NCI-H2081 treated with DMSO at 0.1 percent for 48 hours (cell line): ENCODE measurements at places on chromosomes 1 and 21.
A peak's percentile ranks its signal among the peaks of the same experiment; 100 is the strongest.

GRCh38 chr1:183840140-183840539 is 35.2 kb downstream of the RGL1 start:
- DNase-seq = no peak

- DNase-seq = no peak
Measured at GRCh38 chr21:21132390-21132789, 134.2 kb downstream of the NCAM2 start.

DNA sequence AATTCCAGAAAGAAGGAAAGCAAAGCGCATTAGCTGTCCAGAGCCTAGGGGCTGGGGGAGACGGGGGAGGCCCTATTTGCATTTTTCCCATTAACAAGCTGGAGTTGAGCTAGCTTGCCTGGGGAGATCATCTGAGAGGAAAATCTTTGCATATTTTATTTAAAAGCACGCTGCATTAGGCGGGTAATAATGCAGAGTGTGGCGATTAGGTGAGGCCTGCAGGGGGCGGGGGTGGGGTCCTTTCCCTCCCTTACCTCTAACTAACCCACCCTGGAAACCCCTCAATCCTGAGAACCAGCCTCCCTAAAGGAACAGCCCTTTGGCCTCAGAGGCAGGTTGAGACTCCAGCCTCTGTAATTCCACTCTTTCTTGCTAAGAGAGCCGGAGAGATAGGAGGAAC is 16.2 kb downstream of the C1orf216 start:
- DNase-seq = no peak

GRCh38 chr1:195948123-195948895 is 659.9 kb downstream of the KCNT2 start:
- DNase-seq = no peak

- no peak for DNase-seq
Measured at GRCh38 chr1:118209648-118210047, 24.6 kb upstream of the SPAG17 start.

DNA sequence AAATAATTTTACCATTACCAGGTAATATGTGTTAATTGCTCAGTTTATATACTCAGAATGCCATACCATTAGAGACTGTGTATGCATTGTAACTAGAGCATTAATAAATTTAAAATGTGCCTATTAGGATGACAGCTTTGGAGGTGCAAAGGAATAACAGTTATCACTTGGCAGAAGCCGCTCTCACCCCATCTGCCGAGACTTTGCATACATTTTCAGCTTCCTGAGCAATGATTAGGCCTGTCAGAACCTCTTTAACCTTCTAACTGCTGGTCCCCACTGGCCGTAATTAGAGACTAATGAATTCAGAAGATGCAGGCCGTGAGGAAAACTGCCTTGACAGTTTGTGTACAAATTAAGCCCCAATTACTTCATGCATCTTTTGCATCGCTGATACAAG is 158.0 kb upstream of the PROX1 start:
- DNase-seq = no peak

GRCh38 chr1:150118716-150119115 is 31.0 kb upstream of the PLEKHO1 start:
- no peak for DNase-seq

- DNase-seq = peak; percentile 50
Measured at GRCh38 chr21:35294231-35294898, 245.3 kb upstream of the RUNX1 start.

DNA sequence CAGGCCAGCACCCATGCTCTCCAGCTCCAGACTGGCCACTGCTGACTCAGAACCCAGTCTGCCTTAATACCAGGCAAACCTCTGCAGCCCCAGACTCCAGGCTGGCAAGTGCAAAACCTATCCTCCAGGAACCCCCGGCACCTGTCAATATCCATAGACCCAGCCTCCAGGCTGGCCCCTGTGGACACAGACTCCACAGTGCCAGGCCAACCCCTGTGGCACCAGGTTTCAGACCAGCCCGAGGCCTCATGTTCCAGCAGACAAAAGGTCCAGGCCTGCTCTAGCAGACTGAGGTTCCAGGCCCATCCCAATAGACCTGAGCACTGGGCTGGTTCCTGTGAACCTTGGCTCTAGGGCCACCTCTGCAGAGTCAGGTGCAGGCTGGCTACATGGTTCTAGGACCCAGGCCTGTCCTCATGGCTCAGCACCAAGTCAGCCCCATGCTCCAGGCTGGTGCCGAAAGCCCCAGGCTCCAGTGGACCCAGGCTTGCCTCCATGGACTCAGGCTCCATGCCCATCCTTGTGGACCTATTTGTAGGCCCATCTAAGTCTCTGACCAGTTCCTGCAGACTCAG is 118.2 kb downstream of the WDR3 start:
- no peak for DNase-seq

- DNase-seq = peak; percentile 17
Measured at GRCh38 chr1:51622455-51622913, 5.6 kb downstream of the OSBPL9 start.

DNA sequence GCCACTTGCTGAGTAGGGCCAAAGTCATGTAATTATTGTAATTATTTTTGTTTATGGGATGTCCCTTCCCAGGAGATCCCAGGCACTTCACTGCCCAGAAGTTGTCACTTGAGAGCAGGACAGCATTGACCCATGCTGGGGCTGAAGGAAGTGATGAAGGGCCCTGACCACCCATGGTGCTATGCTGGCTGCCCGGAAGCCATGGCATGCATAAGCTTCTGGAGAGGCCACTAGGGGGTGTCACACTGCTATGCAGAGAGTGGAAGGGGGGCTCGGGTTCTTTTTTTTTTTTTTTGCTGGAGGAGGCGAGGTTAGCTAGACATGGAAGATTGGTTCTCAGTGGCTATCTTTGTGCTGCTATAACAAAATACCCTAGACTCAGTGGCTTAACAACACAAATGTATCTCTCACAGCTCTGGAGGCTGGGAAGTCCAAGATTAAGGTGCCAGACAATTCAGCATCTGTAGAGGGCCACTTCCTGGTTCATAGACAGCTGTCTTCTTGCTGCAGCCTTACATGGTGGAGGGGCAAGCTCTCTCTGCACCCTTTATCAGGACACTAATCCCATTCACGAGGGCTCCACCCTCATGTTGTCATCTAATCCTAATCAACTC is 84.9 kb downstream of the CNIH3 start:
- no peak for DNase-seq

DNA sequence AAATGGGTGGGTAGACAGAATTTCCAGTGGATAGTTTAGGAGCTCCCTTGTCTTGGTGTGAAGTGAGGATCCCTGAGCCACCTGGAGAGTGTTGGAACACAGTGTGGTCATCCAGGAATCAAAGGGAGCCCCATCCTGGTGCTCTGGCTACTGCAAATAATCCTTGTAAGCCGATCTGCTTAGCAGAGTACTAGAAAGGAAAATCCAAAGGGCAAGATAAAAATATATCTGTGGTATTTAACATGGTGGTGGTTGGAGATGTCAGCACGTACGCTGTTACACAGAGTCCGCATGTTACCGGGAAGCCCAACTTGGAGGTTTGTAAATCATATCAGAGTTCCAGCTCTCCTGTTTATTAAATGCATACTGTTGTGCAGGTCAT is 39.0 kb downstream of the VANGL1 start:
- no peak for DNase-seq

GRCh38 chr1:68231627-68232288 is 565 bp downstream of the WLS start:
- DNase-seq = peak; percentile 54

DNA sequence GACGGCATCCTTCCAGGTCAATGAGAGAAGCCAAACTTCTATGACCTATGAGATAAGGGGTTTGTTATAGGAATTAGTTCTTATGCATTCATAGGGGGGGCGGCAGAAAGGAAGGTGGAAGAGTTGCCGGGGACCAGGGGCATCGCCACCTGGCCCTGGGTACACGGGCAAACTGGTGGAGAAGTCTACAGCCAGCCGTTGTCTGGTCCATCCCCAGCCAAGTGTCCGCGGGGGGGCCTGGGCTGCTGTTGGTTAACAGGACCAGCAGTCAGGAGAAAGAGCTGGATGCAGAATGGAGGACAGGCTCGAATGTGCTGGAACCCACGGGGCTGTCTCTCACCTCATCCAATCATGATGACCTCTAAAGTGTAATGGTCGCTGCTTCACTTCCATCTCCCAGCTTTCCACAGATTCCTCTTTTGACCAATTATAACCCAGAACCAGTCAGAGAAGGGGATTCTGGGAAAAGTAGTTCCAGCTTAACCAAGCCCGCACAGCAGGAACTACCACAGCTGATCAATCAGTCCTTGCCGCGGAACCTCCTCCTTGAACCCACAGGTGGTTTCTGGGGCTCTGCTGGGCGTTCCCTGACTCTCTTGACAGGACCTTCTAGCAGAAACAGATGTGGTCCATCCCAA is 17.8 kb downstream of the TMEM51 start:
- no peak for DNase-seq

DNA sequence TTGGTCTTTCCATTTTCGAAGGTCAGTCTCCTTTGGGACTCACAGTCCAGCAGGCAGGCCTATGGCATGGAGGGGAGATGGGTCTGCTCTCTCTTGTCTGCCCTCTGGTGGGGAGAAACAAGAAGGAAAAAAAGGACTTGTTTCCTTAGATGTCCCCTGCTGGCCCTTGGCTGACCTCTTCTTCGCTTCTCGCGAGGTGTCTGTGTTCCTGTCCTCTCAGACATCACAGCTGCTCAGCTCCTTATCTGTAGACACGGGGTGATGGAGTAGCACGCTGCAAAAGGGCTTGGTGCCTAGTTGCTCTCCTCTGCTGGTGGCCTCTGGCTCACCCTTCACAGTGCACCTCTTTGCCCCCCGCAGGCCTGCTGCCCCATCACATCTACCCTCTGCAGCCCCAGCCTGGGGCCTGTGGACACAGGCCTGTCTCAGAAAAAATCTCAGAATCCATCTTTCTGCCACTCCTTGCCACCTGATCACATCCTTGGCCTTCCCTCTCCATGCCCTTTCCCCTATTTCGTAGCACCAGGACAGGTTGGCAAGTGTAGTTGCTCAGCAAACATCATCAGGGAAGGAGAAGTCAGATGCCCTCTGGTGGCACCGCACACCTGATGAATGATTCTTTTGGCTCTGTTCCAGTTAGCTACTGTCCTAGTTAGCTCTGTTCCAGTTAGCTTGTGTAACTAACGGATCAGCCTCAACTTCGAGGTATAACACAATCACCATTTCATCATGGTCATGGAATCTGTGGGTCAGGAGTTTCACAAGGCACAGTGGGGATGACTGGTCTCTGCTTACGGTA is 18.7 kb upstream of the AK2 start:
- DNase-seq = no peak

GRCh38 chr1:171219346-171220080 is 28.8 kb upstream of the FMO1 start:
- no peak for DNase-seq

DNA sequence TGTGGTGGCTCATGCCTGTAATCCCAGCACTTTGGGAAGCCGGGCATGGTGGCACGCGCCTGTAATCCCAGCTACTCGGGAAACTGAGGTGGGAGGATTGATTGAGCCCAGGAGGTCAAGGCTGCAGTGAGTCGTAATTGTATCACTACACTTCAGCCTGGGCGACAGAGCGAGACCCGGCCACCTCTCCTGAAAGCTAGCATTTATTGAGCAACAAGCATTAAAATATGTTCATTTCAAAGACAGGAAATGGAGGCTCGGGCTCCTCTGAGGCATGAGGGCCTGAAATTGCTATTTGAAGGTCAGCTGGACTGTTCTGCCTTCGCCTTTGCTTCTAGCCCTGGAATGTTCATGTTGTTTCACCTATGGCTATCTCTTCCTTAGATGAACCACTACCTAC is 34.5 kb downstream of the SPATA21 start:
- DNase-seq = no peak

DNA sequence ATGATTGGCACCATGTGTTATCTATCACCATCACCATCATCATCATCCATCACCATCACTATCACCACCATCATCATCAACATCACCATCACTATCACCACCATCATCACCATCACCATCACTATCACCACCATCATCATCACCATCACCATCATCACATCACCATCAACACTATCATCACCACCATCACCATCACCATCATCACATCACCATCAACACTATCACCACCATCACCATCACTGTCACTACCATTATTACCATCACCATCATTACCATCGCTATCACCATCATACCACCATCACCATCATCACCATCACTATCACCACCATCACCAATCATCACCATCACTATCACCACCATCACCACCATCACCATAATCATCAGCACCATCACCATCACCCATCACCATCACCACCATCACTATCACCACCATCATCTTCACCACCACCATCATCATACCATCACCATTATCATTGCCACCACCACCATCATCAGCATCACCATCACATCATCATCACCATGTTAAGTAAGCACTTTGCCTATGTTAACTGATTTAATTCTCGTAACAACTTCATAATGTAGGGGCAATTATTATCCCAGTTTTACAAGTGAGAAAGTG is 112.8 kb downstream of the LIPI start:
- DNase-seq = no peak

DNA sequence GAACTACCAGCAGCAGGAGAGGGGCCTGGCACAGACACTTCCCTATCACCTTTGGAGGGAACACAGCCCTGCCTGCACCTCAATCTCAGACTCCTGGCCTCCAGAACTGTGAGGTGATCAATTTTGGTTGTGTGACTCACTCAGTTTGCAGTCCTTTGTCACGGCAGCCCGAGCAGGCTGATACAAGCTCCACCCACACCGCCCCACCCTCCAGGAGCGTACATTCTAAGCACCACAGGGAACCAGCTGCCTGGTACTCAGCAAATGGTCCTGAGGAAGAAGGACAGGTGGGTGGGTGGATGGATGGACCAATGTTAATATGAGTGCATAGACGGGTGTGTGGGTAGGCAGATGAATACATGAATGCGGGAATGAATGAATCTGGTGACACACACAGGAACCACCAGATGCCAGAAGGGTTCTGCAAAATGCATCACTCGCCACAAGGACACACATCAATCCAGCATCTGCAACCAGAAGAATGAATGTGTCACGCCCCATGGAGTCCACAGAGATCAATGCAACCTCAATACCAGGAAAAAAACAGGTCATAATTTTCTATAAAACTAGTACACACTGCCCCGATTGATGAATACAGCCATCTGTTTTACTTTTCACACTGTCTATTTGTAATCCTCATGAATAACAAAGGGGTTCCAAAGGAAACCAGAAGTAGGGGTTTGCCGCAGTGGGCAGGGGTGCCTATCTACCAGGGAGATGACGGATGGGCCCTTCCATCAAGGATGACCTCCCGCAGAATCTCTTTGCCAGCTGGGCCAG is 284.5 kb downstream of the NPHP4 start:
- no peak for DNase-seq

DNA sequence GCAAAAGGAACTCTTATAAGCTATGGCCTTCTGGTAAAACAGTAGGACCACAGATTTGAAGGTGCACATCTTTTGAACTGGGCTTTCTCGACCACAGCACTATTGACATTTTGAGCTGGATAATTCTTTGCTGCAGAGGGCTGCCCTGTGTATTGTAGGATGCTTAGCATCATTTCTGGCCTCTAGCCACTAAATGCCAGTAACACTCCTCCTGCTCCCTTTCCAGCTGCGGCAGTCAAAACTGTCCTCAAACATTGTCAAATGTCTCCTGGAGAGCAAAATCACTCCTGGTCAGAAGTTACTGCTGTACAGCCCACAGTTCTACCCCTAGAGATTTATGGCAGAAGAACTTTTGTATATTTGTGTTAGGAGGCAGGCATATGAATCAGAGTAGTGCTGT is 836.7 kb downstream of the PLA2G4A start:
- DNase-seq = no peak
